ENCODE measurements at places on chromosomes 3 and 15.
A peak's percentile ranks its signal among the peaks of the same experiment; 100 is the strongest.

DNA sequence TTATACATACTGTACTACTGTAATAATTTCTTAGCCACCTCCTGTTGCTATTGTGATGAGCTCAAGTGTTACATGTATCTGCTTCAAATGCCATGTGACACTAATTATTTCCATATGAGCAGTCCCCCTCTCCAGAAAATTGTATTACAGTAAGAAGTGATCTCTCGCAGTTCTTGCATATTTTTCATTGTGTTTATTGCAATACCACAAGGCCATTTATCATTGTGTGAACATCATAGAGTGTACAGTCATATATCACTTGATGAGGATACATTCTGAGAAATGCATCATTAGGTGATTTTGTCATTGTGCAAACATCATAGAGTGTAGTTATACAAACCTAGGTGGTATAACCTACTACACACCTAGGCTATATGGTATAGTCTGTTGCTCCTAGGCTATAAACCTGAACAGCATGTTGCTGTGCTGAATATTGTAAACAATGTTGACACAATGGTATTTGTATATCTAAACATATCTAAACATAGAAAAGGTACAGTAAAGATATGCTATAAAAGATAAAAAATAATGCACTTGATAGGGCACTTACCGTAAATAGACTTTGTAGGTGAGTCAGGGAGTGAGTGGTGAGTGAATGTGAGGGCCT lies 189.6 kb upstream of the MLF1 start:
- DNase-seq: no peak

DNA sequence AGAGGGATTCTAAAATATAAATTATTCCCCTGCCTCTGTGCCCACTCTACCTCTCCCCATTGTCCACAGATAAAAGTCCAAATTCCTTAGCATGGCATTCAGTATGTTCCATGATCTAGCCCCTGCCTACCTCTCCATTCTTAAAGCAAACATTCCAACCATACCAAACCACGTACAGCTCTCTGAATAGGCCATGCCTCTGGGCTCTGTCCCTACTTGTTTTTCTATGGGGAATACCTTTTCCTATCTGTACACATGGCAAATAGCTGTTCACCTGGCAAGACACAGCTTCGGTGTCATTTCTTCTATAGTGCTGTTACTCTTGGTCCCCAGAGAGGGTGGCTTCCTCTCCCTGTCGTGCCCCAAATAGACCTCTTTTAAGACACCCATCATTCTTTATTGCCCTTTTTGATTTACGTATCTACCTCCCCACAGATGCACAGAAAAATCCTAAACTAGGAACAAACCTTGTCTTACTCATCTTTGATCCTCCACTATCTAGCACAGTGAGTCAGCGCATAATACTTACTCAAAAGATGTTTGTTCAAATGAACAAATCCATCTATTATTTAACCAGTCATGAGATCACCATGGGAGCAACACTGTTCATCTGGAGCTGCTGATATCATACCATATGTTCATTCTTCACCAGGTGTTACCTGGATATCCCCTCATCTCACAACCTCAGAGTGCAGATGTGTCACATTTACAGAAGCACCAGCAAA lies 329.8 kb downstream of the THSD4 start:
- no peak for DNase-seq

DNA sequence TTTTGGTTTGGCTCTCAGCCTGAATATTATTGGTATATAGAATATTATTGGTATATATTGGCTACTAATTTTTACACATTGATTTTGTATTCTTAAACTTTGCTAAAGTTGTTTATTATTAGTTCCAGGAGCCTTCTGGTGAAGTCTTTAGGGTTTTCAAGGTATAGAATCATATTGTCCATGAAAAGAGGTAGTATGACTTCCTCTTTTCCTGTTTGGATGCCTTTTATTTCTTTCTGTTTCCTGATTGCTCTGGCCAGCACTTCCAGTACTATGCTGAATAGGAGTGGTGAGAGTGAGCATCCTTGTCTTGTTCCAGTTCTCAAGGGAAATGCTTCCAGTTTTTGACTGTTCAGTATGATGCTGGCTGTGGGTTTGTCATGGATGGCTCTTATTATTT lies 107.3 kb upstream of the LIPC start:
- DNase-seq: no peak

GRCh38 chr3:57068437-57069089 lies 8.1 kb downstream of the SPATA12 start:
- DNase-seq: no peak

- no peak for DNase-seq
Measured at GRCh38 chr3:17806201-17806600, 63.8 kb upstream of the TBC1D5 start.

- no peak for DNase-seq
Measured at GRCh38 chr3:195071011-195071728, 199.8 kb downstream of the XXYLT1 start.

- DNase-seq: no peak
Measured at GRCh38 chr3:110767838-110768237, 303.8 kb upstream of the NECTIN3 start.

- DNase-seq: no peak
Measured at GRCh38 chr3:66414846-66415245, 86.0 kb downstream of the LRIG1 start.

- no peak for DNase-seq
Measured at GRCh38 chr3:157626817-157627216, 123.6 kb upstream of the VEPH1 start.

- no peak for DNase-seq
Measured at GRCh38 chr15:95604634-95605036, 725.9 kb upstream of the NR2F2 start.

- no peak for DNase-seq
Measured at GRCh38 chr15:45212493-45212892, 24.7 kb upstream of the SHF start.

GRCh38 chr3:104596551-104596950 lies 770.2 kb upstream of the ALCAM start:
- DNase-seq: no peak

- DNase-seq: no peak
Measured at GRCh38 chr3:178415384-178415783, 120.9 kb upstream of the KCNMB2 start.

- DNase-seq: peak; percentile 75
Measured at GRCh38 chr3:50237754-50238548, 1.9 kb downstream of the GNAI2 start.

GRCh38 chr15:73227433-73228056 lies 141.2 kb downstream of the HCN4 start:
- no peak for DNase-seq

DNA sequence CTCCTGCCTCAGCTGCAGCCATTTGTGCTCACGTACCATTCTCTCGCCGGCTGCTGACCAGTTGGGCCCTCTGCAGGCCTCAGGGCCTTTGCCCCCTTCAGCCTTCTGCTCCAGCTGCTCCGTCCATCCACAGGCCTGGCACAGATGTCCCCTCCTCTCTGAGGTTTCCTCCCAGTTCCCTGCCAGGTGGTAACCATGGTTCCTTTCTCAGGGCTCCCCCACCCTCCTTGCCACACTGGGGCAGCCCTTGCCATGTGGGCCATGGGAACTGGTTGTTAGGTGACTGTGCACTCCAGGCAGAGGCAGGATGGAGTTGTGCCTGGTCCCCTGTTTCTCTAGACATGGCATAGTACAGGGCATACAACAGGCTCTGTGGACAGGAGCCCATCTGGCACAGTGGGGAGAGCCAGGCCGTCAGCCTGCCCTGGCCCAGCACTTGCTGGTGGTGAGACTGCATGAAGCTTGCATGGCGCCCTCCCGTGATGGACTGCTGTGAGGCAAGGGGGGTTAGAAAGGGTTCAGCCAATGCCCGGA lies 148.9 kb downstream of the DNAJB8 start:
- no peak for DNase-seq

- no peak for DNase-seq
Measured at GRCh38 chr3:159189994-159190669, 388.3 kb downstream of the MFSD1 start.

GRCh38 chr15:40836020-40836419 lies 7.5 kb upstream of the PPP1R14D start:
- no peak for DNase-seq

DNA sequence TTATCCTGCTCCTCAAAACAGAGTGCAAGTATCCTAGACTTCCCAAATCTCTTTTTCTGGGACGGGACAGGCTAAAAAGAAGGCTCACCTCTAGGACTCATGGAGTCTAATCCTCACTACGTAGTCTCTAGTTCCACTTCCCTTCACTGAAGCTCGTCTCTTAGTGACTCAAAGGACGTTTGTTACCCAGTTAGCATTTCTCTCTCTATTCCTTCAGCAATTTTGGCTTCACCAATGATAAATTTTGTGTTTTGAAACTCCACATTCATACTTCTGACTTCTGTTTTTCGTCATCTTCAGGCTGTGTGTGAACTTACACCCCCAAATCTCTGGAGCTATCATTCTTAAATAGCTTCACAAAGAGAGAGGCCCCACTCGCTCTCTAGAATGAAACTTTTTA lies 627.1 kb downstream of the NAALADL2 start:
- no peak for DNase-seq

- no peak for DNase-seq
Measured at GRCh38 chr15:70064441-70064840, 33.3 kb downstream of the TLE3 start.

- no peak for DNase-seq
Measured at GRCh38 chr3:141812586-141812985, 49.4 kb downstream of the GRK7 start.

- DNase-seq: no peak
Measured at GRCh38 chr3:135558150-135558783, 407.3 kb upstream of the PPP2R3A start.

DNA sequence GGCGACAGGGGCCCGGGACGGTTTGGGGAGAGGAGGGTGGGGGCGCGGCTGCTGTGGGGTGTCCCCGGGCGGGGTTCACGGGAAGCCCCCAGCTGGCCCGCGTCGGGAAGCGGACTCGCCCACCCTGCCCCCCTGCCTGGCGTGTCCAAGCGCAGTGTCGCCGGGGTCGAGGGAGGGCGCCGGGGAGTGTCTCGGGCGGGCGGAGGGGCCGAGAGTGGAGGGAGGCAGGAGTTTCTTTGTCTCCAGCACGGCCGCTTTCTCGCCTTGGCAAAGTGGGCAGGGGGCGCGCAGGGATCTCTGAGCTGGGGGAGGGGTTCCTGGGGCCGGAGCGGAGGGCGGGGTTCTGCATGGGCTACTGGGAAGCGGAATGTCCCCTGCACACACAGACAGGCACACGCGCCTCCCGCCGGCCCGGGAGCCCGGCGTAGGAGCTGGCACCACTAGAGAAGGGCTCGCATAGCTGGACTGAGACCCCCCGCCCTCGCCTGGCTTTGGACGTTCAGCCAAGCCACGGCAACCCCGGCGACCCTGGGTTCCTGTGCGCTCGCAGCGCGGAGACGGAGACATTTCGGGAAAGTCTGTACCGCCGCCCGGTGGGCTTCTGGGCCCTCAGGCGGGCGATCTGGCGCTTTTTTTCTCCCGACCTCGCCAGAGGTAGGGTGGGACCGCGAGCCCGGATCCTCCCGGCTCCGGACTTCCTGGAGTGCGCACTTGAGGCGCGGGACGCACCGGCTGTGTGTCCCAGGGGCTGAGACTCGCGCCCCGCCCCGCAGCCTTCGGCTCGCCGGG lies 822 bp downstream of the ST8SIA2 start:
- DNase-seq: no peak

GRCh38 chr3:126567696-126568438 lies 9.1 kb upstream of the C3orf22 start:
- no peak for DNase-seq

- peak; percentile 20 for DNase-seq
Measured at GRCh38 chr3:151305060-151305774, 11.4 kb downstream of the GPR87 start.

DNA sequence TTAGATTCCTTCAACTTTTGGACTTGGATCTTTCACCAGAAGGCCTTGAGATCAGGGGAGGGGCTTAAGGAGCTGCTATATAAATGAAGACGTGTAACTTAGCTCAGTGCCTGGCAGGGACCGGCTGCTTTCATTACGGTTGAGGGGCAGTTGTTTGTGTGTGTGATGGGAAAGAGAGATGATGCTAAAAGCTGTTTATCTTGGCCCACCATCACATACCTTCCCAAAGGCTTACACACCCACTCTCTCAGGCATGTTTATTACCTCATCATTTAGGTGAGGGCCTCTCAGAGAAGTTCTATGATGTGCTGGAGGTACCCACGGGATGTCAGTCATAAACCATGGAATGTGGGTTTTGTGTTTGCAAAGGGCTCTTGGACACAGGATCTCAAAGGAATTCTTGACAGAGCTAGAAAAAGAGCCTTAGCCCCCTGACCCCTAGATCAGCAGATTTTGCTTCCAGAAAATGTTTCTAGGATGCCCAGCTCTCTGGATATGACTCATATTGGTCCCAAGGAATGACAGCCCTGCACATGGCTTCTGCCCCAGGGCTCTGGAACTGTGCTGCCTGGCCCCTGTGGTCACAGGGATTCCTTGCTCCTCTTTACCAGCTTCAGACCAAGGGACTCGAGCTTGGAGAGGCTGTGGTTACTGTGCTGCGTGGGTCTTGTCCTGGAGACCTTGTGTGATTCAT lies 15.9 kb upstream of the SMAD3 start:
- DNase-seq: no peak

- DNase-seq: no peak
Measured at GRCh38 chr15:69415381-69415780, 1.2 kb downstream of the KIF23 start.

DNA sequence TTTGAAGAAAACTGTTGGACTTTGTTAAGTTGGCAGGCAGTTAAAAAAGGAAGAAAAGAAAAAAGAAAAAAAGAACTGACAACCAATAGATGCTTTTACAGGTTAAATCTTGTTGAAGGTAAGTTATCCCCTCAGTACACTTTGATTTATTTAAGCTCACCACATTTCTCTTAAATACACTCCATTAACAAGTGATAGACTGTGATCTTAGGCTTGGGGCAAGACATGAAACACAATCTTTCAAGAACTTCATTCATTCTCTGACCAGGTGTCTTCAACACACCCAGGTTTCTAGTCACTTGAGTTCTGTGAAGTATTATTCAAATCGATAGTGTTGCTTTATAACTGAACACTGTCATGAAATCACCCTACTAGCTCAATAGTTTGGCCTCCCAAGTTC lies 751.9 kb downstream of the ROBO1 start:
- no peak for DNase-seq

- DNase-seq: no peak
Measured at GRCh38 chr15:91254766-91255165, 154.7 kb downstream of the SV2B start.

DNA sequence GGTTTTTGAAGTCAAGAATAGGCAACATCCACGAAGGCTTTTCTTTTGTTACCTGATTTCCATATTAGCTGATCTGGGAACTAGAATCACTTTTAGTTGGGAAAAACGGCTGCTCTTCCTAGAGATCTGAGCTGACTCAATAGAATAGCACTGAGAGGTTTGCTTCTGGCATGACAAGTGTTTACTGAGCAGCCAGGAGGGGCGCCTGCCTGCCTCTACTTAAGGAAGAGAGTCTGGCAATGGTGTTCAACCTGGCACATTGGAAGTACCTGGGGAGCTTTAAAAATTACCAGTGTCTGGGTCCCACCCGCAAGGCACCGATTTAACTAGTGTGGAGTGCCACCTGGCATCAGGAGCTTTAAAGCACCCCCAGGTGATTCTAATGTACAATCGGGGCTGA lies 34.4 kb downstream of the FAM43A start:
- DNase-seq: no peak

Data from activated CD4-positive, alpha-beta T cell treated with anti-CD3 and anti-CD28 coated beads for 24 hours (primary cell).